ENCODE measurements at places on chromosomes 3 and 15.
A peak's percentile ranks its signal among the peaks of the same experiment; 100 is the strongest.

DNA sequence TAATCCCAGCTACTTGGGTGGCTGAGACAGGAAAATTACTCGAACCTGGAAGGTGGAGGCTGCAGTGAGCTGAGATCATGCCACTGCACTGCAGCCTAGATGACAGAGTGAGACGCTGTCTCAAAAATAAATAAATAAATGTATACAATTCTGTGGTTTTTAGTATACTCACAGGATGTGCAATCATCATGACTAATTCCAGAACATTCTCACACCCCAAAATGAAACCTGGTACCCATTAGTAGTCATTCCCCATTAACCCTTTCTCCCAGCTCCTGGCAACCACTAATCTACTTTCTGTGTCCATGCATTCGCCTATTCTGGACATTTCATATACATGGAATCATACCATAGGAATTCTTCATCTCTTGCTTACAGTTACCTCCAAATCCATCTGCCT, 44.5 kb downstream of the LRRFIP2 start:
- DNase-seq: no peak

DNA sequence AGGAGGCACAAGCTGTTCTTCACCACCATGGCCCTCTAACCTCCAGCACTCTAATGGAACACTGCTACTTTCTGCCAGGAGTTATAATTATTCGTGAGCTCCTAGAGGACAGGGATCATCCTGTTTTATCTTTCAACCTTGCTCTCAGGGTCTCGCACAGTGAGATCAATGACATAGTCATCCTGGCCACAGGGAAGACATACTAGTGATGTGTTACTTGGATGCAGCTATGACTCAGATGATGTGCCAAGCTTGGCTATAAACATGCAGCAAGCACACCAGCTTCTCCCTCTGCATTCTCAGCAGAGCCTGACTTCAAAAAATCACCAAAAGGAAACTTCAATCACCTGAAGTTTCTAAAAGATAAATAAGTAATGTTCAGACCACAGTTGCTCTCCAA, 203.8 kb upstream of the HES1 start:
- DNase-seq: no peak

- no peak for DNase-seq
Observed at GRCh38 chr3:185175370-185175987, 22.6 kb upstream of the C3orf70 start.

GRCh38 chr3:6416049-6416661, 444.8 kb upstream of the GRM7 start:
- DNase-seq: no peak

DNA sequence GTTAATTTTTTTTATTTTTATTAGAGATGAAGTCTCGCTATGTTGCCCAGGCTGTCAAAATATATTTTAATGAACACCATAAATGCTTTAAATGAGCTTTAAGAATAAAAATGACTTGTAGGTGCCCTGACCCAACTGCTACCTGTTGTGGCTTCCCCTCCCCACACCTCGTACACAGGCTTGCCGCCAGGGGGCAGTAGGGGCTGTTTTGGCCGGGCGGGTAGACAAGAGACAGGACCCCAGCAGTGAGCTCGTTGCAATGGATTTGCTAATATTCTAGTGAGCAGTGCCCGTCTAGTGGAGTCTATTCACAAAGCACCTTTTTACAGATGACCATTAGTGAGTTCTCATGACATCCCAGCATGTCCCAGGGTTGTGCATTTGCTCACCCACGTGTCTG, 418.1 kb downstream of the OCA2 start:
- no peak for DNase-seq

DNA sequence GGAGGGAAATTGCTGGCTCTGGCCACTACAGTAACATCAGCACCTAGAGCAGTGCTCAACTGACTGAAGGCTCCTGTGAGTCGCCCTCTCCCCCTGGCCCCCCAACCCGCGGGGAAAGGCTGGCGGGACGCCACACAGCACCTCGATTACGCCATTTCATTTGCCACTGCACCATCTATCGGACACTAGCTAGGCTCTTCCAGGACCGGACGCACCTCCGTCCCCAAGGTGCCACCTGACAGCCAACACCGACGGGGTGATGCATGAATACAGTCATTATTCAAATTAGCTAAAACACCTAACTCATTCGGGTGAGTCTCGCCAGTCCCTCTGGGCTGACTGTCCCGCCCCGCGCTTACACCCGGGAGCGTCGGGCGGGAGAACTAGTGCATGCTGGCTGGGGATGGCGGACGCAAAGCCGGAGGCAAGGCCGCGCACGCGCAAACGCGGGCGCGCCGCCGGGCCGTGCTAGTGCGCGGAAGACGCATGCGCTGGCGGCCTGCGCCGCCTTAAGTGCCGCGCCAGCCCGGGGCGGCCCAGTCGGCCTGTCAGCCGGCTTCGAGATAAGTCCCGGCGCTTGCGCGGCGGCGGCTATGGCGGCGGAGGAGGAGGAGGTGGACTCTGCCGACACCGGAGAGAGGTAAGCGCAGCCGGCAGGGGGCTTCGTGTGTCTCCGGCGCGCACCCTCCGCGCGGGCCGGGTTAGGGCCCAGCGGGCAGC, at the start of gene ABHD5:
Gene ABHD5 (plus strand): TSS at position 539 of the 720 bp plus-strand sequence. CDS start 55 bp downstream, at position 594.
- DNase-seq: peak; percentile 94

DNA sequence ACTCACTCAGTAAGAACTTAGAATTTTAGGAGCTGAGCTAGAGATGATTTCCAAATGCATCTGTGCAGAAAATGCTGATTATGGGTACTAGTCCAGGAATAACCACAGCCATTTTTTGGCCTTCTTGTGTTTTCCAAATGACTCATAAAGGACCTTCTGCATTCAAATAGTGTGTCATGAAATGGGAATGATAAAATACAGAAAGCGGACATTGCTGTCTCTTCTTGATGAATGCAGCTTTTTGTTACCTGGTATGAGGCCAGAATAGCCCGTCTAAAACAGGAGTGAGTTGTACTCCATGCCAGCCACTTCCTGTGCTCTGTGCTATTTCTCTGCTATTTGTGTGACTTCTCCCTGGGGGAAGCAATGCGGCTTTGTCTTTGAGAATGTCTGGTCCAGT, 20.5 kb upstream of the FRMD5 start:
- no peak for DNase-seq

DNA sequence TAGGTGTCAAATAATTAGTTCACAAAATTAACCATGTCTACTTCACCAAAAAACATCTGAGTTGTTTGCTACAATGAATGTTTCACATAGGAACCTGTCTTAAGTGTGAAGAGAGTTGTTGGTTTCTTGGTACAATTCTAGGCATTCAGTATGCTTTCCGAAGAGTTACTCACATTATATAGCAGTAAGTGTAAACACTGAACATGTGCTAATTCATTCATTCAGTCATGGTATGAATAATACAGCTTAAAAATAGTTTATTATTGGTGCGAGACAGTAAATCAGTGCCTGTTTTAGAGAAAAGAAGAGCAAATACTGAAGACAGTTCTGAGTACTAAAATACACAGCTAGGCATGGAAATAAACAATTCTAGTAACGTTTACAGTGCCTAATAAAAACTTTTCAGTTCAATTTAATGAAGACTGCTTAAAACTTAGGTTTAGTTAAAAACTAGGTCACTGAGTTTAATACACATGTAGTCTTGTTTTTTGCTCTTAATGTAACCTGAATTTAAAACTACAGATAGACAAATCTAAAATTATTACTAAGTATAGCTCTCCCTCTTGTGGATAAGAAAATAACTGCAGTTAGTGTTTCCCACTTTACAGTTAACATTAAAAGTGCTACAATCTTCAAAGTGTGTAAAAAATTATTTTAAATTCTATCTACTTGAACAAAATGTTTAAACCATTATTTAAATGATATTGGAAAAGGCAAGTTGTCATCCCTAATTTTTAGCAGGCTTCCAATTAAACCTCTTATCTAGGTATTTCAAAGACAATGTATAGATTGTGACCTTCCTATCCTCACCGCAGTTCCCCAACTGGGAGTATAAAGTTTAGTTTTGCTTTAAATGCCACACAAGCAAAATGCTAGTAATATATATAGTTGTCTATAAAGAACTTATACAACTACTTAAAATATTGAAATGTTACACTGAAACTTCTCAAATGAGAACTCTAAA, 20.1 kb upstream of the ZCWPW2 start:
- no peak for DNase-seq

- DNase-seq: no peak
Observed at GRCh38 chr15:36152936-36153335, 426.5 kb upstream of the CDIN1 start.

GRCh38 chr15:29822684-29823459, 604 bp upstream of the TJP1 start:
- peak; percentile 6 for DNase-seq

DNA sequence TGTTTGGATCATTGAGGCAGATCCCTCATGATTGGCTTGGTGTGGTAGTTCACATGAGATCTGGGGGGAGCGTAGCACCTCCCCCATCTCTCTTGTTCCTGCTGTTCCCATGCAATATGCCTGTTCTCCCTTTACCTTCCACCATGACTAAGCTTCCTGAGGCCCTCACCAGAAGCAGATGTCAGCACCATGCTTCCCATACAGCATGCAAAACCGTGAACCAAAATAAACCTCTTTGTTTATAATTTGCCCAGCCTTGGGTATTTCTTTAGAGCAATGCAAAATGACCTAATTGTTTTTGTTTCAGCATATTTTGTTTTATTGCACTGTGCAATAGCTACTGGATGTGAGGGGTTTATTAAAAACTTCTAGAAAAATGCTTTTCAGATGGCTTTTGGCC, 56.6 kb upstream of the CHST2 start:
- no peak for DNase-seq

DNA sequence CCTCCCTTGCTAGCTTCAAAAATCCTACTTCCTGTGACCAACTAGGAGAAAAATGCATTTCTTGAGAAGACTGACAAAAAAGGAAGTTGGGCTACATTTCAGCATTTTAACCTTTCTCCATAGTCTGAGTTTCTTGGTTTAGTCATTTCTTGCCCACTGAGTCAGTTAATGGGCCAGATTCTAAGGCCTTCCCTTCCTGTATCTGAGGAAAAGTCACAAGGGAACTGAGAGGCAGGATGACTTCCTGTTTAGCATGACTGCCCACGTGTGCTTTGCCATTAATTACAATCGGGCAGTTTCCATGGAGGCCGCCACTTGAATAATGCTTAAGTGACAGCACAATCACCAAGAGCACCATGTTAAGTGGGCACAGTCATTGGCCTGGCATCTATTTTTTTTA, 794.4 kb upstream of the LMCD1 start:
- DNase-seq: no peak

GRCh38 chr3:72951259-72951722, 45.3 kb upstream of the PPP4R2 start:
- no peak for DNase-seq

GRCh38 chr3:194296454-194297263, 54.5 kb downstream of the CPN2 start:
- DNase-seq: no peak

DNA sequence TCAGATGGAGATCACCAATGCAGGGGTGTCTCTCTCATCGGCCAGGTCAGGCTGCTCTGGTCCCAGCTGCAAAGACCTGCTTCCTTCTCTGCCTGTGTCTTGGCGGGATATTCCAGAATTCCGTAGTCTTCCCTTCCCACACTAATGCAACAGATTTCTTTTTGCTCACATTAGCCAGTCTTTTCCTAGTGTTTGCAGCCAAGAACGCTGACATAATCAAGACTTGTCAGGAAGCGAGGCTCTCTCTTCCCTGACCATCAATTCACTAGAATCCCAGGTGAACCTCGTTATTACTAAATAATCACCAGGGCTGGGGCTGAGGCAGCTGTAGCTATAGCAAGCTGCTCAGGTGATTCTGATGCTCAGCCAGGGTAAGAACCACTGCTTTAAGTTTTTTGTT, 43.2 kb upstream of the ACKR4 start:
- no peak for DNase-seq

- DNase-seq: no peak
Observed at GRCh38 chr3:72627271-72627670, 221.0 kb downstream of the SHQ1 start.

- no peak for DNase-seq
Observed at GRCh38 chr3:1910322-1910721, 188.3 kb upstream of the CNTN4 start.

GRCh38 chr3:141798448-141798845, 35.2 kb downstream of the GRK7 start:
- DNase-seq: no peak

GRCh38 chr15:42602501-42602900, 27.1 kb downstream of the STARD9 start:
- no peak for DNase-seq

GRCh38 chr15:62636823-62637573, 405.5 kb upstream of the TPM1 start:
- DNase-seq: no peak

DNA sequence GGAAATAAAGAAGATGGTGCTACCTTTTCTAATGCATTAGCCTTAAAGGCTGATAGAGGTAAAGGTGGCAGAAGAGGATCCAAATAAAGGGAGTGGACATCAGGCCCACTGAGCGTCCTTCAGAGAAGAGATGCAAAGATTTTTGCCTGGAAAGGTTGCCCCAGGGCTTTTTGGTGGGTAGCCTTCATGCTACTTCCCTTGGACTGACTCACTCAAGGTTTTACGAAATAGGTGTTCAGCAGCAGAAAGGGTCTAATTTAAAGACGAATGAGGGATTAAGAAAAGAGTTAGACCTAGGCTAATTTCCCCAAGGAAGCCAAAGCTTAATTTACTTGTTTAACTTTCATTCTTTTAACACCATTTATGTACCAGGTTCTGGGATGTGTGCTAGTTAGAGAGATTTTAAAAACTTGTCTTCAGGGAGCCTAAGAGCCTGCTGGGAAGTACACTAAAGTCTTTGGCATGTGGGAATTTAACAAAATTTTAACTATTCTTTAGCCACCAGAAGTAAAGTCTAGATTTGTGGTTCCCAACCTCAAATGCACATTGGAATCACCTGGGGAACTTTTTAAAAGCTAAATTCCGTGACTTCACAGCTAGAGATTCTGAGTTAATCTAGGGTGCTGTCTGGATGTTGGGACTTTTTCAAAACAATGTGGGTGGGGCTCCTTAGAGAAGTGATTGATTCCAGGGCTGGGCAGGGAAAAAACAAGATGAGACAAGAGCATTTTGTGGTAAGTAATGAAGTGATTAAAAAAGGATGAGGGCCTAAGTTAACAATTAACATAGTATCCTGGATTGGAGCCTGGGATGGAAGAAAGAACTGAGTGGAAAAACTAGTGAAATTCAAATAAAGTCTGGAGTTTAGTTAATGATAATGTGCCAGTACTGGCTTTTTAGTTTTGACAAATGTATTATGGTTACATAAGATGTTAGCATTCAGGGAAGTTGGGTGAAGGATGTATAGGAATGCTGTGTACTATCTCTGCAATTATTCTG, 3.4 kb downstream of the IL20RB start:
- DNase-seq: no peak

- DNase-seq: no peak
Observed at GRCh38 chr15:86876387-86876944, 796.8 kb downstream of the AGBL1 start.

DNA sequence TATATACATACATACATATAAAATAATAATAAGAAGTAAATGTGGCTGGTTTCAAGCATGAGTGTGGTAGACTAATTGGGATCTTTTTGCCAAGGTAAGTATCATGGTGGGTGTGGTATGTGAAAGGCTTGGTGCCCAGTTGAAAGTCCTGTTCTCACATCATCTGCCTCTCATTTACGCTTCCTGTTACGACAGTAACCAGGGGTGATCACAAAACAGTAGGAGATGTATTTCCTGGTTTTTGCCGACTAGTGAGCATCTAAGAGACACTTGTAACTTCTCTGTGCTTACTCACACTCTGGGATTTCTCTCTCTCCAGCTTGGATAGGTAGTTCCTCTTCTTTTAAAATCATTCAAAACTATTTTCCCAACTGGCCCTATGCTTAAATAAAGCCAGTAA, 1028.3 kb upstream of the NR2F2 start:
- DNase-seq: no peak

- DNase-seq: peak; percentile 14
Observed at GRCh38 chr3:186953011-186953487, 22.7 kb downstream of the ST6GAL1 start.
